ENCODE measurements at places on chromosomes 6 and 20.

DNA sequence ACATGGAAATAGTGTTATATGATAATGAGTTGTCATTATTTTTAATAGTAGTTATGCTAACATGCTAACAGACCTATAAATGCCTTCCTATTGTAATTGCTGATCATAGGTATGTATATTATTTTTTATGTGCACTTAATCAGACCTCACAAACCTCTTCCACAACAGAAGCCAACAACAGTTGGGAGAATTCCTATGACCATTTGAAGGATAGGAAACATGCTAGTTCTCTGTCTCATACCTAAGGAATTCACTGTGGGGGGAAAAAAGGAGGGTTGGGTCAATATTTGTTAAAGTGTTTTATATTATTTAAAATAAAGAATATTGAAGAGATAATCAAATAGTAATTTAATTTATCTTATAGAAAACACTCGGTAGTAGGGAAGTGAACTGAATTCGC lies 990.9 kb downstream of the EPHA7 start:
- no peak for DNase-seq

DNA sequence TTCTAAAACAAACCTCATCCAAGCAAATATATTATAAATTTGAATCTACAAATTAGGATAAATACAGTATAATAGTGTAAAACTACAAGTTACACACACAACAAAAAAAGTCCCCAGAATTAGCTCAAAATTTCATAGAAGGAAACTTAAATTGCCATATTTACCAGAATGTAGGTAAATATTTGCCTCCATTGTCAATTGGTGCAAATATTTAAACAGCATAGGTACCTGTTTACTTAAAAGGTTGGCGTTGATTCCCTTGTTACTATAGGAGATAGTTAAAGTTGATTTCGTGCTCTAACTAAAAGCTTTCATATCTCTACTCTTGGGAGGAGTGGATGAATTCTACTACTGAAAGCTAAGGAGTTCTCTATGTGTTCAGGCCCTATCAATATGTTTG lies 111.6 kb upstream of the TENT5A start:
- no peak for DNase-seq

DNA sequence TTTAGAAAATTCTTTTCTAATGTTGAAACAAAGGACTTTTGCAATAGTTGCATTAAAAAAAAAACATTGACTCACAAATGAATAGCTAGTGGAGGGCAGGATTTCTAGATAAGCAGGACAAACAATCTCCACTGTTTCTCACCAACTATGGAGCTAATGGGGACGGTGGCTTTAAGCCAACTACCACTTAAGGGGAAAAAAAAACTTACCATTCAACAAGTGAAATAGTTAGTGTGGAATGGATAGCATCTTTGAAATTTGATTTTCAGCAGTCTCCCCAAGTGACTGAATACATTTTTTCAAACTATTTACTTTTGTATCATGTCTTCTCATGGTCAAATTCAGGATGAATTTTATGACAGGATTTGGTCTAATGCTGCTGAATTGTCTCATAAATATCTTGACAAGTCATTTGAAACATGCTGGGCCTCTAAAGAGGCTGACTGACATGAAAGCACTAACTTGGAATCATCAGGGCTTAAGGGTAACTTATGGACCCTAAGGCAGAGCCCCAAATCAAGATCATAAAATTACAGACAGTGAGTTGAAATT lies 100.5 kb downstream of the EYA4 start:
- DNase-seq = no peak

DNA sequence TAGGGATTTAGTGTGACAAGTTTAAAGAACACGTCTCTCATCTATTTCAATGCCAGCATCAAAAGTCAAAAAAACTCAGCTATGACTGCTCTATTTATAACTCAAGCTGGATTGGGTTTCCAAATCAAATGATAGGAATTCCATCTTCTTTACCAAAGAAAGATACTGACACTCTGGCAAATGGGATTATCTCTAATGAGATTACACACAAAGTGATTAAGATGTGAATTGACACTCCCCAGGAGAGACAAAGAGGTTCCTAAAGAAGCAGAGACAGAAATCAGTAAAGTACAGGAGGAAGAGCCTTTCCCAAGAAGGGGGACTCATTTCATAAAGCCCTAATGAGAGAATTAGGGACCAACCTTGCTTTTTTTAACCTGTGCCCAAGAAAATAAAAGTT lies 92.1 kb downstream of the ID4 start:
- no peak for DNase-seq

Data from stimulated activated naive B cell treated with anti-CD40 and anti-IgM and Interleukin-4, amounts not matched to agents 10 μg/mL and 1 μg/mL and 100 μg/mL, for 72 hours (primary cell).